H9 (cell line): ENCODE measurements at places on chromosomes 4 and X.
A peak's percentile ranks its signal among the peaks of the same experiment; 100 is the strongest.

DNA sequence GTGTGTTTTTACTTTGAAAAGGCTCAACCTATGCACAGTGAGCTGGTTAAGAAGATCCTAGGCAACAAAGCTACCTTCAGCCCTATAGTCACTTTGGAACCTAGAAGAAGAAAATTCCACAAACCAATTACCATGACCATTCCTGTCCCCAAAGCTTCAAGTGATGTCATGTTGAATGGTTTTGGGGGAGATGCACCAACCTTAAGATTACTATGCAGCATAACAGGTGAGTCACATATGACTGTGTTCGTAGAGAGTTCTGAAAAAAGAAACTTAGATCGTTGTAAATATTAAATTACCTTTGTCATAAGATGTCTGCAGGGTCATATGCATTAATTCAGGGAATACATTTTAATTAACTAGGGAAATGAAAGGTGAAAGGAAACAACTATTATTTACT, 287.1 kb downstream of the ANK2 start:
- peaks cover 2% of the 10 kb centered on the region; the same call in 1 of the 2 replicates for H3K4me1 ChIP-seq
- DNase-seq, result no peak
- H3K27me3 ChIP-seq, result no peaks in the 10 kb centered on the region
- no peak overlapping the region for H3K4me3 ChIP-seq
- peaks cover 59% of the 10 kb centered on the region for H3K36me3 ChIP-seq

GRCh38 chr4:152430507-152430906, 105.4 kb downstream of the FBXW7 start:
- no peak for DNase-seq
- no peak overlapping the region for H3K27ac ChIP-seq
- no peaks in the 10 kb centered on the region for H3K36me3 ChIP-seq
- H3K4me1 ChIP-seq, result peaks cover 2% of the 10 kb centered on the region; the same call in 1 of the 2 replicates
- no peak overlapping the region for H3K4me3 ChIP-seq

GRCh38 chrX:41789374-41789773, 65.4 kb downstream of the GPR82 start:
- no peak overlapping the region for H3K27ac ChIP-seq
- H3K4me1 ChIP-seq, result no peaks in the 10 kb centered on the region
- peaks cover 10% of the 10 kb centered on the region; the same call in 1 of the 2 replicates for H3K36me3 ChIP-seq
- no peak for DNase-seq
- no peaks in the 10 kb centered on the region for H3K27me3 ChIP-seq

DNA sequence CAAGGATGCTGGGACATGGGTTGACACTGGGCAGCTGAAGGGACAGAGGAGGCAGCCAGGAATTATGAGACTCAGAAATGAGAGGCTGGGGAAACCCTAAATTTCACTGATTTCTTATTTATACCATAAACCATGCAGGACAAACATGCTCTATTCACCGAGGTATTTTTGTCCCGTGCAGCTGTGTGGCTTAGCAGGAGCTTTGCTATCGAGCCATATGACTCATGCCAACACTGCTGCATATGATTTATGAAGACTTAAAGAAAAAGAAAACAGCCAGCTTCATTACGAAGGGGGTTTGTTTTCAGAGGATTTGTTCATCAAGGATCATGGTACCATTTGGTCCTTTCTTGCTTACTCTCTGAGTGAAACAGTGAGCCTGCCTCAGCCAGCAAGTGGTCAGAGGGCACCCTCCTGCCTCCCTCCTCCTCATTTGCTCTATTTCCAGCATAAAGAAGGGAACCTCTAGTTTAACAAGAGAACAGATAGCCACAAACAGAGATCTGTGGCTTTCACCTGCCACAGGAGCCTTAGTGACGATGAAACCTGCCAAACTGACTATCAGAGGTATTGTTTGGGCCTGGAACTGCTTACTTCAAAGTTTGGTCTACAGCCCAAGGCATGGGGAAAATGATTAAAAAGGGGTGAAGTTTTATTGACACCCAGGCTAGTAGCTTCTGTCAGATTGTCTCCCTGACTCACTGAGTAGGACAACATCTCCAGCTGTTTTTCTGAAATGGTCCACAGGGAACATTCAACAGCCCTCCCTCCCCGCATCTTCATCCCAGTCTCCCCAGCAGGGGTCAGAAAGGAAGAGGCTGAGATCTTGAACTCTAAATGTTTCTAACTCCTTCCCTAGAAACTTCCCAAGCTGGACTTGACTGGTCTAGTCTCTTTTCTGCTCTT, 80.1 kb upstream of the MAML3 start:
- no peak overlapping the region for H3K27ac ChIP-seq
- peaks cover 14% of the 10 kb centered on the region for H3K4me1 ChIP-seq
- H3K36me3 ChIP-seq, result no peaks in the 10 kb centered on the region; the same call in 1 of the 2 replicates

- no peaks in the 10 kb centered on the region for H3K36me3 ChIP-seq
- H3K27ac ChIP-seq, result no peak overlapping the region
- no peaks in the 10 kb centered on the region for H3K4me1 ChIP-seq
- DNase-seq, result no peak
- no peaks in the 10 kb centered on the region for H3K27me3 ChIP-seq
These were observed 324.3 kb upstream of the SLIT2 start for GRCh38 chr4:19927381-19927780.

- peaks cover 17% of the 10 kb centered on the region for H3K36me3 ChIP-seq
- DNase-seq, result no peak
- no peak overlapping the region for H3K27ac ChIP-seq
- H3K4me3 ChIP-seq, result no peak overlapping the region
- H3K4me1 ChIP-seq, result no peaks in the 10 kb centered on the region; the same call in 1 of the 2 replicates
These were observed 101.4 kb downstream of the GPR143 start for GRCh38 chrX:9664224-9664623.

DNA sequence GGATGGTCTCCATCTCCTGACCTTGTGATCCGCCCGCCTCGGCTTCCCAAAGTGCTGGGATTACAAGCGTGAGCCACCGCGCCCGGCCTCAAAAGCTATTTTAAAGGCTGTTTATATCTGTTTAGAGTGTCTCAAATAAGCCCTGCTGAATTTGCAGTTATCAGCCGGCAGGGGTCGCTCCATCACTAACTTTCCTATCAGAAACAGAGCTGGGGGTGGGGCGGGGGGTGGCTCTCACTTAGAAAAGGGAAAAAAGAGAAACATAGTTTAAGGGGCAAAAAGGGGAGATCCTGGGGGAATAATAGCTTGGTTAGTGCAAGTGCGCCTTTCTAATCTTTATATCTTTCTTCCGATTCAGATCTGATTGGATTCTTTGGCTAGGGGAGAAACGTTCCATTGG, 450.7 kb downstream of the UBE2NL start:
- H3K36me3 ChIP-seq, result peaks cover 5% of the 10 kb centered on the region
- no peak overlapping the region for H3K27ac ChIP-seq
- peak; percentile 42 for DNase-seq
- H3K27me3 ChIP-seq, result no peaks in the 10 kb centered on the region
- H3K4me3 ChIP-seq, result no peak overlapping the region
